ENCODE measurements at places on chromosomes 7 and 10.

DNA sequence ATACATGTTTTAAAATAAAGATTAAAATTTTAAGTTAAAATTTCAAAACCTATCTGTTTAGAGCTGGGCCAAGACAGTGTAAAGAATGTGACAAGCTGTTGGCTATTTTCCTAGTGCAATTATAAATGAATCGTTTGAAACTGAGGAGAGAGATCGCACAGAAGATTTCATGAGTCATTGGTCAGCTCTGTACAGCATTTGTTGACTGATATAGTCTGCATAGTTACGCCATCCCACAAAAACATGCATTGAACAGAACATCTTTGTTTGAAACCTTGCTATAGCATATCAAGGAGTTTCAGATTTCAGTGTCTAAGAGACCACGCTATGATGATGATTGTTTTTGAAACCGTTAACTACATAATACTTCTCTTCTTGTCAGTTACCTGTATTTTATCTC lies 1.3 kb upstream of the C10orf67 start:
- no peak for DNase-seq

DNA sequence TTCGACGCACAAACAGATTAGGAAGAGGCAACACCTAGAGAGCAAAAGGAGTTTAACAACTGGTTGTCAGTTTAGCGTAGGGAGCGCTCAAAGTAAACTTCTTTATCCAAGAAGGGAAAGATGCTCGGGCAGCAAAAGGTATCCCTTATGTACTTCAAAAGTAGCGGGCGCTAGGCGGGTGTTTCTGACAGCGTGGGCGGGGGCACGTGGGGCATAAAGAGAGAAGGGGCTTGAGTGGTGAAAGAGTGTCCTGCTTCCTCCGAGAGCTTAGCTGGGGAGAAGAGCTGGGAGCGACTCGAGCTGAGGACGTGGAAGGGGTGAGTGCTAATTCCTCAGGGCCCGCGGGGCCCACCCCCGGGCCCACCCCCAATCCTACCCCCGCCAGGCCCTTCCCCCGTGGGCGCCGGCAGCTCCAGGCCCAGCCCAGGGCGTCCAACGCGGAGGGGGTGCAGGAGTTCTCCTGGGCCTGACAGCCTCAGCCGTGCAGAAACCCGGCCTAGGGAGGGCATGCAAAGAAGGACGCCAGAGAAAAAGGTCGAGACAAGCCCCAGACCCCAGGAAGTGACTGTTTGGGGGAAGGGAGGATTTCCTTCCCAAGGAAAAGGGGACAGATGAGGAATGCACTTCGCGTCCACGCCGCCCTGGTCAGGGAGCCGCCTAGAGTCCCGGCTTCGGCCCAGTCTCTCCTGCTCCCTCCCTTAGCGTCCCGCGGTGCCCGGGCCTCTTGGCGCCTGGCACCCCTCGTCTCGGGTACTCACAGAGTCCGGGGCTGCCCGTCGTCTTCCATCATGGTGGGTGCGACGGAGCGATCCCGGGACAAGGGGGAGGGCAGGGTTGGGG lies 868 bp downstream of the TIAL1 start:
- peak; percentile 83 for DNase-seq

- no peak for DNase-seq
These were observed 9.0 kb upstream of the CUZD1 start for GRCh38 chr10:122854648-122855047.

DNA sequence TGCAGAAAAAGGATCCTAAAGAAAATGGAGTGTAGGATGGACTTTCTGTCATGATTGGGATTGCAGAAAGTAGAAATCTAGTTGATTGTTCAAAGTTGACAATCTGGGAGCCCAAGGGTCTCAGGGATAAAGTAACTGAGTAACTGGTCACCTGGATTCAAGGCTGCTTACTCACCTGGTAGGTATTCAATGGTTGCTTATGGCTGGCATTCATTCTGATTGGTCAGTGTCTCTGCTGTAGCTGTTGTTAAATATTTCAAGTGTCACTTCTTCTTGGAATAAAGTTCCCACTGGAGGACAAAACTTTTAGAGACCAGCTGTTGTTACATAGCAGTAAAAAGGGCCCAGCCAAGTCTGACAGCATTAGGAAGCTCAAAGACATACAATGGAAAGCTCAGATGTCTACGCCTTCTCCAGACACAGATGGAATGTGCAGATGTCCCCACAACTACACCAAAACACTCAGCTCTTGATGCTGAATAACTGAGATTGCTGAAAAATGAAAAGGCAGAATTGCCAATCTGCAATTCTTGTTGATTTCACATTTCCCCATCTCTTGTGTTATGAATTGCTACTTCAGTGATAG lies 106.9 kb downstream of the ZNF467 start:
- DNase-seq = no peak

- DNase-seq = no peak
These were observed 189.9 kb downstream of the DGKI start for GRCh38 chr7:137656850-137657232.

DNA sequence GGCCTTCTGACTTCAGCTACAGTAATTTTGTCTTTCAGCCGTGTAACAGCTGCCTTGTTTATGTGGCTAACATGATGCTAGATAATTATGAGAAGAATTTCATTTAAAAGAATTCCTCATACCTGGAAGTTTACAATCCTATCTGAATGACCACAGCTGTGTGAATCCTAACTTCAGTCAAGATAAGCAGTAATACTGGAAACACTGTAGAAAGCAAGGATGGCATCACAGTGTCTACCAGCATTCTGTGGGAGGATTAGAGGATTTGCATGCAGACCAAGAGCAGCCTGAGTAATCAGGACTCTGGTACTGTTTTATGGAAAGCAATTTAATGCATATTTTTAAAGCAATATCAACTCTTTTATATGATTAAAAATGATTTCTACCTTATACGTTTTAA lies 282.4 kb downstream of the EXOC4 start:
- DNase-seq = no peak

DNA sequence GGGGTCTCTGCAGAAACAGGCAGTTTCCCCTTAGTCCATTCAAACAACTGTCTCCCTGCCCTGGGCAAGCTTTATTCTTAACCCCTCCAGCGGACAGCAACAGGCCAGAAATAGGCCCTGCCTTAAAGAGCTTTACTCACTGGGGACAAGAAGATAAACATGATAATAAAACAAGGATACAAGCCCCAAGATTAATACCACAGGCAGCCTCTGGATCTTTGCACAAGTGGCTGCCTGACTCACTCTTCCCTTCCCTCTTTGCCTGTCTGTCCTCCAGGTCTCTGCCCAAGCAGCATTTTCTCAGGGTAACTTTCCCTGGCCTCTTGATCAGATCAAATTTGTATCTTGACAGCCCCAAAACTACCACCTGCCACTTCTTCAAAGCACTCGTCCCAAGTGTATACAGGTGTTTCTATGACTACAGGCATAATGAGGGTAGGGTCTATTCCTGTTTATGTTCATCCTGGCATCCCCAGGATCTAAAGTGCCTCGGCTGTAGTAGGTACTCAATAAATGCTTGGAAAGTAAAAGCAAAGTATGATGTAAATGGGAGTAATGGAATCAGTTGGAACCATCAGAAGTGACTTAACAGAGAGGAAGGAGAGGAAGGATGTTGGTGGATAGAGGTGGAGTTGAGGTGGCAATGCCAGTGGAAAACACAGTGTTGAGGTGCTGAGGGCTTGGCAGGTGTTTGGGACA lies 7.0 kb upstream of the CAMK2G start:
- no peak for DNase-seq

DNA sequence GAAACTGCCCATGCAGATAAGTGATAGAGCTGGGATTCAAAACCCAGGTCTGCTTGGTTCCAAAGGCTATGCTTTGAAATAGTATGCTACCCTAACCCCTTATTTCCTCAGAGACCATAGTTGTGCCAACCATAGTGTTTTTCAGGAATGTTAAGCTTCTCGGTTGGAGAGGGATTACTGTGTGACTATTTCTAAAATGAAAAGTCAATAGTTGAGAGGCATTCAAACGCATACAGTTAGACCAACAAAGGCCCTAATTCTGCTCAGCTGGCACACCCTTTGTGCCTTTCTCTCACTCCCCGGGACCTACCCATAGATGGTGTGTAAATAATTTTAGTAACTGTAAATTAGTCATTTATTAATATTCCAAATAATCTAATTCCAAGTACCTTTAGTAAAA lies 64.6 kb upstream of the RNF148 start:
- DNase-seq = no peak

DNA sequence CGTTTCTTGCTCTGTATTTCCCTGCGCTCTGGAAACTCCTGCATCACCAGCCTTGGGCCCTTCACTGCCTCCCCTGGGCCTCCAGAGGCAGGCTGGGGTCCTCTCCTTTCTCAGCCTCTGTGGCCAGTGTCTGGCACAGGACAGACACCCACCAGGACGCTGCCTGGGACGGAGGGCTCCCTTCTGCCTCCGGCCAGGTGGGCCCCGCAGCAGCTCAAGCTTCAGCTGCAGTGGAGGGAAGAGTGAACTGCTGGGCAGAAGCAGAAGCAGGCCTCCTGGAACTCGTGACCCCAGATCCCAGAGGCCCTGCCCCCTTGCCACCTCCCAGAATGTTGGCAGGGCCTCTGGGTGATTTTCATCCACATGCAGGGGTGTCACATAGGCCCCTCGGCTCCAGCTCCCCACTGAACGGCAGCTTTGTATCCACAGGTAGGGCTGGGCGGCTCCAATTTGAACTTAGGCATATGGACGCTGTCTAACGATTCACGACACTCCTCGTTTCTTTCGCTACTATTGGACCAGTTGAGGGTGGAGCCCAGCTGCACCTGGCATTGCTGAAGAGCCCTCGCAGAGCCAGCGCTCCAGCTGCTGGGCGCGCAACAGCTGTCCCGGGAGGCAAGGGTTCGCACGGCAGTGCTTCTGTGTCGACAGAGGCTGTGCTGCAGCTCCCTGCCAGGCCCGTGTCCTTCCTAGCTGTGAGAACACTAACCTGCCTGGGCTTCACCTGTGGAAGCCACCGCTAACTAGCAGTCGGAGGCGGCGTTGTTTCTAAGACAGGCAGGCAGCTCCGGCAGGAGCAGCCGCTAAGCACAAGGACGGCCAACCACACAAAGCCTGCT lies 18.4 kb upstream of the GPR146 start:
- no peak for DNase-seq

- DNase-seq = no peak
These were observed 234.0 kb downstream of the ZMYND11 start for GRCh38 chr10:369221-369683.

Measured in activated CD4-positive, alpha-beta T cell treated with anti-CD3 and anti-CD28 coated beads for 48 hours (primary cell).